GM20000 (cell line): ENCODE measurements at places on chromosomes 7 and 10.

DNA sequence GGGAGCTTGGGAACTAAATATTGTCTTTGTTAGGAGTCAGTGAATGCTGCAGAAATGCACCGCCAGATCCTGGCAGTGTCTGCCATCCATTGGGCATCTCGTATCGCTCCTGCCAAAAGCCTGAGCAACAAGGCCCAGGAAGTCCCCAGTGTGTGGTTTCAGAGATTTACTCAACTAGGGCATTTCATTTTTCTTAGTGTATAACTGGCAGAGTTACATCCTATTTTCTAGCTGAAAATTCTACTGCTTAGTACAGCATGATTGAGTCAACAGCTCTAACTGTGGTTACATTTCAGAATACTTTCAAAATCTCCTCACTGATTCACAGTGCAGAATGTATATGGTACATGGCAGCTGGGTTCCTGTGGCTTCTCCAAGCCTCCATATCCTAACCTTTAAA is 95.8 kb upstream of the CREB5 start:
- DNase-seq, result no peak

DNA sequence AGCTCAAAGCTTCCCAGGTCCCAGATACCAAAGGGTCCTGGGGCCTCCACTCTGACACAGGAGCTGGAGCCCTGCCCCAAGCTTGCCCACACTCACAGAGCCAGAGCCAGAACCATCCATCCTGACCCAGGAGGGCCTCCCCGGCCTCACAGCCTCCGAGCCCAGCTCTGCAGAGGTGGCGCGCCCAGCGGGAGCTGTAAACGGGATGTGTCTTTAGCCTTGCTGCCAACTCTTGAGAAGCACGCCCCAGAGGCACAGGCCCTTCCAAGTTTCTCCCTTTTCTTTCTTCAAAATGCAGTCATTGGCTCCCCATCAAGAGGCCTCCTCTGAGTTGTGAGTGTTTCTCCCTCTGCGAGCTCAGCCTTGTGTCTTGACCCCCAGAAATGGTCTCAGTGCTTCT is 75.0 kb downstream of the PDGFA start:
- no peak for DNase-seq

- no peak for DNase-seq
Observed at GRCh38 chr10:85537561-85537960, 829.0 kb downstream of the GRID1 start.

DNA sequence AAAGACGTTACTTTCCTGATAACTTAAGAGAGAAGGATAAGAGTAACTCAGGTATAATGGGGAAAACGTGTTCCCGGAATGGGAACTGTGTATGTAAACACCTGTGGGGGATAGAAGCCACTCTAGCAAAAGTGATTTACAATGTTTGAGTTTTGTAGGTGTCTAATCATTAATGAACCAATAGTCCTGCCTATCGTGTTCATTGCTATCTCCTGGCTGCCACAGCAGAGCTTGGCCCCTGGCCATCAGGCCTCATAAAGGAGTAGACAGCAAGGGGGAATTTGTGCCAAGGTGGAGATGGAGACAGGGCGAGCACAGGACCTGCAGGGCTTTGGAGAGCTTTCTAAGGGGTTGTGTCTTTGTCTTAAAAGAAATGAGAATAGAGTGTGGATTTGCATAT is 102.1 kb downstream of the GAD2 start:
- DNase-seq, result no peak

GRCh38 chr10:15661574-15661973 is 58.1 kb downstream of the ITGA8 start:
- no peak for DNase-seq

DNA sequence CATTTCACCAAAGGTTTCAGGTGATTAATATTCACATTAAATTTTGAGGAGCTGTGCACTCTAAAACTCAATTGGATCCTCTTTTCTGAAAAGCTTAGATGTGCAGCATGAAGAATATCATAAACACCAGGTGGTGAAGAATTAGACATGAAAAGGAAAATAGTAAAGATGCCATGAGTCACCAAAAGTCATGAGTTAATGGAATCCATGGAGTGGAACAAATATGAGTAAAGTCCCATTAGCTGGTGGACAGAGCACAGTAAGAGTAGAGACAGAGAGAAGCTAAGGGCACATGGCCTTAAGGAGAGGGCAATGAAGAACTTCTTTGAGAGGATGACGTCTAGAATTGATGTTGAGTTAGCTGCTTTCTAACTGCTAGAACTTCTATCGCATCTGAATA is 271.6 kb downstream of the CSTF2T start:
- DNase-seq, result no peak

DNA sequence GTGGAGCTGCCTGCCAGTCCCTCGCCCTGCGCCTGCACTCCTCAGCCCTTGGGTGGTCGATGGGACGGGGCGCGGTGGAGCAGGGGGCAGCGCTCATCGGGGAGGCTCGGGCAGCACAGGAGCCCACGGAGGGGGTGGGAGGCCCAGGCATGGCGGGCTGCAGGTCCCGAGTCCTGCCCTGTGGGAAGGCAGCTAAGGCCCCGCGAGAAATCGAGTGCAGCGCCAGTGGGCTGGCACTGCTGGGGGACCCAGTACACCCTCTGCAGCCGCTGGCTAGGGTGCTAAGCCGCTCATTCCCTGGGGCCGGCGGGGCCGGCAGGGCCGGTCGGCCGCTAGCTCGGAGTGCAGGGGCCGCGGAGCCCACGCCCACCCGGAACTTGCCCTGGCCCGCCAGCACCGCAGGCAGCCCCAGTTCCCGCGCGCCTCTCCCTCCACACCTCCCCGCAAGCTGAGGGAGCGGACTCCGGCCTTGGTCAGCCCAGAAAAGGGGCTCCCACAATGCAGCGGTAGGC is 565.9 kb upstream of the NRG3 start:
- no peak for DNase-seq

- DNase-seq, result no peak
Observed at GRCh38 chr7:117383046-117383445, 44.2 kb downstream of the ASZ1 start.
